ENCODE measurements at places on chromosomes 2 and 18. TPM values are rescaled to one million over a fixed set of nuclear protein-coding genes. Genes with fewer than 3 reads are reported as not detected.
A peak's percentile ranks its signal among the peaks of the same experiment; 100 is the strongest.

- peak; percentile 17 for DNase-seq
Observed at GRCh38 chr2:176114120-176114929, 2.3 kb upstream of the HOXD10 start.

DNA sequence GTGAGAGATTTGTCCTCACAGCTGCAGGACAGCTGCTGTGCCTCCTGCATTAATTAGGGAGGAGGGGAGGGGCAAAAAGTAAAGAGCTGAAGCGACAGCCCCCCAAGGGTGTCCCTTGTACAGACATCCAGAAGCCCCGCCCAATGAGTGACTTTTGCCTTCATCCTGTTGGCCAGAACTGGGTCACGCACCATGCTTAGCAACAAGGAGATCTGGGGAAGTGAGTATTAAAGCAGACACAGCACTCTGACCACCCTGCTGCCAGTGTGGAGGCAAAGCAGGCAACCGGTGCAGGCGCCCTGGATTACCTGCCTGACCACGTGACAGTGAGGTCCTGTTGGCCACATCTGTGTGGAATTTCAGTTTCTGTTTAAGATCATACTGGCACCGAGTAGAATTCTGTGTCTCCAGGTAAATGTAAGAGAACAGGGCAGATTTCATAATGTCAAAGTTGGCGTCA, 21.5 kb upstream of the BIN1 start:
- no peak for DNase-seq

PJVK gene
- 1.6 TPM for total RNA-seq

DNA sequence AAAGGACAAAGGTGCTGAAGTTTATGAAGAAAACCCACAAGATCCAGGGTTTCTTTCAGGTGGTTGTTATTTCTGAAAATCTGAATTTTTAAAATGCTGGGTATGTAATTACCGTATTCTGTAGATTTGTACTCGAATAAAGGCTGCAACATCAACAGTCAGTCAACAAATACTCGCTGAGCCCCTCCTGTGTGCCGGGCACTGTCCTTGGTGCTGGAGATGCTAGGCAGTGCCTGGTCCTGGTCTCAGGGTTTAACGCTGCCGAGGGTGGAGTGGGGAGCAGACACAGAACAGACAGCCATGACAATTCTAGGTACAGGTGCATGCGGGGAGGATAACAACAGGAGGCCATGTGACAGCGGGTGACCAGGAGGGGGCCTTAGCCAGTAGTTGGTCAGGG, 27.2 kb upstream of the PDIA6 start:
- peak; percentile 29 for DNase-seq

CAPN14 gene
- total RNA-seq, result not detected

GRCh38 chr2:164657129-164657528, 35.8 kb upstream of the GRB14 start:
- peak; percentile 61 for DNase-seq

DES gene
- not detected for total RNA-seq

- no peak for DNase-seq
Observed at GRCh38 chr18:48544116-48544515, 5.3 kb downstream of the CTIF start.

- peak; percentile 66 for DNase-seq
Observed at GRCh38 chr2:206260188-206261012, 14.1 kb upstream of the ZDBF2 start.

DPP4 gene
- total RNA-seq, result 23.3 TPM

GRCh38 chr2:58976375-58977071, 735.4 kb upstream of the FANCL start:
- no peak for DNase-seq

ANTXR1 gene
- total RNA-seq, result 31.1 TPM

DNA sequence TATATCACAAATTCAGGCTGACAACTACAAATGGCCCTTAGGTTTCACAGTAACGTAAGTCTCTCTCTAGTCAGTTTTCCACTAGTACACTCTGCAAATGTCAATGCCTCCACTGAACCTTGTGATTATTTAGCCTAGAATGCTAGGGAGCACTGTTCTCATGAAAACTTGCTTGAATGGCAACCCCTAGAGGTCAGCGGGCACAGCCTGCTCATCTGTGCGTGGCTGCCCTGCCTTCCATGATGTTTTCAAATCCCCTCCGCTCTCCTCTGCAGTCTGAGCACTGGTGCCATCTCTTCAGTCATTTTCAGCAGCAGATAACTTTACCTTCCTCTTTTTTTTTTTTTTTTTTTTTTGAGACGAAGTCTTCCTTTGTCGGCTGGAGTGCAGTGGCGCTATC, 84.1 kb upstream of the GULP1 start:
- no peak for DNase-seq

IL1F10 gene
- not detected for total RNA-seq

GRCh38 chr2:181312515-181312927, 144.7 kb upstream of the ITGA4 start:
- DNase-seq, result no peak

MARS2 gene
- 8.3 TPM for total RNA-seq

CYRIA gene
- total RNA-seq, result not detected

- DNase-seq, result peak; percentile 28
Observed at GRCh38 chr2:29317077-29317517, 201.9 kb downstream of the CLIP4 start.

CCDC148 gene
- total RNA-seq, result 0.46 TPM

SLC9A4 gene
- 0.04 TPM for total RNA-seq

- no peak for DNase-seq
Observed at GRCh38 chr2:10028988-10029874, 14.1 kb upstream of the KLF11 start.

GAD1 gene
- total RNA-seq, result 10.6 TPM

GRCh38 chr2:53217250-53217649, 550.4 kb upstream of the CHAC2 start:
- no peak for DNase-seq

- DNase-seq, result no peak
Observed at GRCh38 chr2:50196775-50197480, 835.0 kb downstream of the NRXN1 start.

DNA sequence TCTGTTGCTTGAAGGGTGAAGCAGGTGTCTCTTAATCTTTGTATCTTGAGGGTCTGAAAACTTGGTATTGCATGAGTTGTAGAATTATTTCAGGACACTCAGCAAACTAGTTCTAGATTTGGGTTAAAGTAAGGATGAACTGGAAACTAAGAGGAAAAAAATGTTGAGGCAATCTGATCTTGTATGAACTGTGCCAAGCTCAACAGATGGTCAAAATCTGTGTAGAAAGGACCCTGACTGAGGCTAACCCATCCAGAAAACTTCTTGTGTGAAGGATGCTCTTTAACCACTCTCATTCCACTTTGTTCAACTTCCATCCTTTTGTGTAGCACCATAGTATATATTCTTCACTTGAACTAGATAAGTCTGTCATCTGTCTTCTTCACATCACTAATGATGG, 861.7 kb downstream of the SLC4A3 start:
- no peak for DNase-seq

DNA sequence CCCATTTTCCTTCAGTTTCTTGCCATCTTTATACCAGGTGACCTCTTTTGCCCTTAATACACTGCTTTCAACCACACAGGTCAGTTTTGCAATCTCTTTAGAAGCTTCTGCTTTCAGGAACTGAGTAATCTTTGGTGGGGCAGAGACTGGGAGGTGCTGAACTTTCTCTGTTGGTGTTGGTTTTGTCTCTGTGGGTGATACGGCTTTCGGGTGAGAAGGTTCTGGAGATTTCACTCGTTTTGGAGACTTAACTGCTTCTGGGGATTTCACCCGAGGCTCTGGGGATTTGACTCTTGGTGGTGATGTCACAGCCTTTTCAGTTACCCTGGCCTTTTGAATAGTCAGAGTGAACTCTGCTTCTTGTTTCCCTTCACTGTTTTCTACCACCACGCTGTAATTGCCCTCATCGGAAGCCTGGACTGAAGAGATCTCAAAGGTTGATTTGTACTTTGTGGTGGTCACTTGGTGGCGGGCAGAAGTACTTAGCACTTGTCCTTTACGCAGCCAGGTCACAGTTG, 50.4 kb downstream of the PLEKHA3 start:
- no peak for DNase-seq

GRCh38 chr2:188726626-188727247, 247.4 kb upstream of the COL3A1 start:
- no peak for DNase-seq

ZNF396 gene
- total RNA-seq, result 0.95 TPM

GRCh38 chr18:2970772-2971659, 41.9 kb downstream of the LPIN2 start:
- no peak for DNase-seq

DNA sequence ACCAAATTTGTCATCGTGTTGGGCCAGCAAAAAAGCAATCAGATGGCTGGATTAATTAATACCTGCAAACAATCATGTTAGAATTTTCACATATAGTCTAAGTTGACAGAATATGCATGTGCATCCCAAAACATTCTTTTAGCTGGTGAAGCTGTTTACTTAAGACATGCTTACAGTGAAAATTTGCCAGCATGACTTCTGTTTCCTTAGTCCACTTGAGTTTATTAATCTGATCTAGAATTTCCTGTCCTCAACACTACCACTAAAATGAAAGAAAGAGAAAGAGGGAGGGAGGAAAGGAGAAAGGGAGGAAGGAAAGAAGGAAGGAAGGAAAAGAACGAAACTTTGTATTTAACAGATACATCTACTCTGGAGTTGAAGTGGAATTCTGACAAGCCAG, 2109.9 kb upstream of the PIK3C3 start:
- DNase-seq, result no peak

DNA sequence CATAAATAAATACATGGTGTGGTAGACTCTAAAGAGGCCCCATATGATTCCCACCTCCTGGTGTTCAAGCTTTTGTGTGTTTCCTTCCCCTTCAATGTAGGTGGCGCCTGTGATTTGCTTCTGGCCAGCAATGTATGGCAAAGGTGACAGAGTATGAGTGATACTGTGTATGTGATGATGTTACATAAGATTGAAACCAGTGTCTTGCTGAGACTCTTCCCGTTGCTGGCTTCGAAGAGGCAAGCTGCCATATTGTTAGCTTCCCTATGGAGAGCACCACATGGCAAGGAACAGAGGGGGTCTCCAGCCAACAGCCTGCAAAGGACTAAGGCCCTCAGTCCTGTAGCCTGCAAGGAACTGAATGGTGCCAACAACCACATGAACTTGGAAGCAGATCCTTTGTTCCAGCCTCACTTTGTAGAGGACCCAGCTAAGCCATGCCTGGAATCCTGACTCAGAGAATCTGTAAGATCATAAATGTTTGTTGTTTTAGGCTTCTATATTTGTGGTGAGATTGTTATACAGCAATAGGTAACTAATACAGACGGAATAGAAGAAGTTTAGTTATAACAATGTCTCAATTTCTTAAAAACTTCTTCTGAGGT, 1.7 kb upstream of the SMAD4 start:
- DNase-seq, result peak; percentile 16

- DNase-seq, result no peak
Observed at GRCh38 chr2:44424211-44424610, 62.5 kb downstream of the CAMKMT start.

DNA sequence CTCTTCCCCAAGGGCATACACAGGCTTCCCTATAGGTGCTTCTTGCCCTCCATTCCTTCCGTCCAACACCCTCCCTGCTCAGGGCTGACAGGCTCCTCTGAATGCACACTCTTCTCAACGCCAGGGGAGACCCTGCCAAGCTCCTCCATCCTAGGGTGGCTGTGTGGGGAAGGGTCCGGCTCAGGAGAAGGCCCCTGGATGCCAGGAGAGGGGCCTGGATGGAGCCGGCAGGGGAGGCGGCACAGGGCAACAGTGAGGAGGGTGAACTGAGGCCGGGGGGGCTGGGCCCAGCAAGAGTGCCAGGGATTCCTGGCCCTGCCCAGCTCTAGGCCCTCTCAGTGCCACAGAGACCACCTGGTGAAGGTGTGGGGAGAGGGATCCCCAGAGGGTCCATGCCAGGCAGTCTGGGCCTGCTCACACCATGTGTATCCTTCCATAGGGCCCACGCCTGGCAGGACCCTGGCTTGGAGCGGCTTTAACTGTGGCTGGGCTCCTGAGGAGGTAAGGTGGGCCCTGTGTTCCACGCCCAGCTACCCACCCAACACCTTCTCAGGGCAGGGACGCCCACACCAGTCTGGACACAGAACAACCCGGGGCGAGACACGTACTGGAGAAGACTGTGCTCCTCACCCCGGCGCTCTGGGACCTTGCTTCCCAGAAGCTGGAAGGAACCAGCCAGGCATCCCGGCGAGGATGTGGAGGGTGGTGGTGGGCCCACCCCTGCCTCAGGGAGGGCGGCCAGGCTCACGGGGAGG, 26.6 kb downstream of the HS6ST1 start:
- no peak for DNase-seq

NT5C1B gene
- not detected for total RNA-seq

DNA sequence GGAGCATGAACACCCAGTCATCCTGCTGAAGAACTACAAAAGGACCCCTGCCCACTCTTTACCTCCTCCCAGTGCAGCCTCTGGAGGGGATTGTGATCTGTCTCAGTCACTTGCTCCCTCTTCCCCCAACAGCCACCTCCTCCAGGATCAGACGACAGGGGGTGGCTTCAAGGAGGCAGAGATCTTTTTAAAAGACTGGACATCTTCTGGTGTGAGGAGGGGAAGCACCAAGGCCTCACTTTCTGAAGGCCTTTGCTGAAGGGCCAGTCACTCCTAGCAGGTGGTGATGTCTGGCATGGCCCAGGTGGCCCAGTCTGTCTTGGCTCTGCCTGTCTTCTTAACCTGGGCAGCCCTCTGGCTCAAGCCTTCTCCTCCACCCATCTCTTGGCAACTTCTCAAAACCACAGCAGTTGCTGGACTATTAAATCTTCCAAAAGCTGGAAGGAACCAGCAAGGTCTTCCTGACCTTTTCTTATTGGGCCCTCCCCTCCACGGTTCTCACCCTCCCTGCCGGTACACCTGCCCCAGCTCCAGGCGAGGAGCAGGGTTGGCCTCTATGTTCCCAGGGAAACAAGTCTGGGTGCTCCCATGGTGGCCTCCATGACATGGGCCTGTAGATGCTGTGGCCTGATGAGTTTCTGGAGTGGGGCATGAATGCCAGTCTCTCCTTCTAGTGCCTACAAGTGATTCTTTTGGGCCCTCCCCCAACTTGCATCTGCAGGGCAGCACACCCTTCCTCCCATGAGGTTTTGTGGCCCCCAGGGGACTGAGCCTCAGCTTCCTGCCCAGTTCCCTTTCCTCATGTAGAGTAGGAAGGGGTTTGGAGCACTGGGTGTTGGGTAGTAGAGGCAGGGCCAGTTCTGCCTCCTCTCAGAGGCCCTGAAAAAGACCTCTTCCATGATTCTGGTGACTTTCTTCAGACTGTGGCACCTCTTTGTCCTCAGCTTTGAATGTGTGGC, 5.0 kb upstream of the ATP6V1B1 start:
- DNase-seq, result no peak

POTEE gene
- total RNA-seq, result not detected

DNA sequence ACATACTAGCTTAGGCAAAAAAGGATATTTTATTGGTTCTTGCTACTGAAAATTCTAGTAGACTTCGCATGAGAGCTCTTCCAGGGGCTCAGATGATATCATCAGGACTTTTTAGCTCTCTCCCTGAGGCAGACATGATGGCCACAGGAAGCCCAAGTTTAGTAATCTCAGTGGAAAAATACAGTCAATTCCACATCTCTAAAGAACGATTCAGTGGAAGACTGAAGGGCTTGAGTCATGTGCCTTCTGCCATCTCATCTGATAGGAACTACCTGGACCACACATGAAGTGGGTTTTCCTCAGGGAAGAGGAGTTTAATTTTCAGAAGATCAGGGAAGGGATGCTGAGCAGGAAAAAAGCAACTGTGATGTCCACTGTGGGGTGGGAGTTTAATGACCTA, 117.3 kb downstream of the TTC27 start:
- peak; percentile 41 for DNase-seq

GRCh38 chr18:9673296-9674251, 34.5 kb upstream of the RAB31 start:
- peak; percentile 94 for DNase-seq

Data from PC-3 (cell line).